Stimulated activated CD4-positive, alpha-beta T cell treated with anti-CD3 and anti-CD28 coated beads, TNF-alpha, amount 100 ng/mL, for 48 hours (primary cell): ENCODE measurements at places on chromosomes 3 and 15.

- no peak for DNase-seq
These were observed 108.3 kb downstream of the TFDP2 start for GRCh38 chr3:142040941-142041491.

- no peak for DNase-seq
These were observed 766.9 kb upstream of the NR2F2 start for GRCh38 chr15:95563634-95564033.

- DNase-seq: no peak
These were observed 441.4 kb upstream of the AGTR1 start for GRCh38 chr3:148255981-148256969.

GRCh38 chr3:8597219-8597853, 47.3 kb downstream of the SSUH2 start:
- DNase-seq: no peak

GRCh38 chr3:45092132-45093031, 53.8 kb downstream of the CDCP1 start:
- DNase-seq: no peak

DNA sequence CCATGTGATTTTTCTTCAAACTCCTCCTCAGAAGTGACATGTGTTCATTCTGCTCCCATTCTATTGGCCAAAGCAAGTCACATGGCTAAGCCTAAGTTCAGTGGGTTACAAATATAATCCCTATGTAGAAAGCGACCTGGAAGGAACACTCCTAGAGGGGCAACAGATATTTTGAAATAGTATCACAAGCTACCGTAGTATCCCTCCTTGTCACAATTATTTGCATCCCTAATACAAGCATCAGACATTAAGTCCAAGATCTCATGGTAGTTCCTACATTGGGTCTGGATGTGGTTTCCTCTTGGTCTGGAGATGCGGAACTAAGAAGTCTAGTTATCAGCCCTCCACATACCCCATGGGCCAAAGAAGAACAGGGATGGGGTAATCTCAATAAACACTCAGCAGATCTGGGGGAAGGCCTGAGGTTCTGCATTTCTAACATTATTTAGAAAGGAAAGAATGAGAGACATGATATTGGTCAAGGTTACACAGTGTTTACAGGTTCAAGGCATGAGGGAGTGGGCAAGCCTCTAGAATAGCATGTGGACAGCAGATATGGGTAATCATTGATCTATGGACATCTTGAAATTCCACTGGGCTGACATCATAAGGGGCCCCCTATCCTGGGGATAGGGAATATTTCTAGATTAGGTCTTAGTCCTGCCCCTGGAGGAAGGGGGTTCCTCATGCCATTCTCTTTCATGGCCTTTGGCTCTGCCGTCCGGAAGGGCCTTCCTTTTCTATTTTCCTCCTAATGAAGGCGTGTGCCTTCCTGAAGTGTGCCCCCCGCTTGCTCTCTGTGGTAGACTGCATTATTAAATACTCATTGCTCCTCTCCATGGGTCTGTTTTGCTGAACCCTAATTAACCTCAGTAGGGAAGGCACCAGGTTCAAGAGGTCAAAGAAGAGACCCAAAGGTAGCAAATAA, 17.8 kb upstream of the ABHD2 start:
- DNase-seq: no peak
